Anterior cingulate cortex (tissue), 58 donors: ENCODE measurements at places on chromosomes 16 and 17.
A peak's percentile ranks its signal among the peaks of the same experiment; 100 is the strongest.

- no peak for DNase-seq
These were observed 15.9 kb downstream of the SOX9 start for GRCh38 chr17:72136692-72137091.

- no peak for DNase-seq
These were observed 18.2 kb upstream of the CBFA2T3 start for GRCh38 chr16:88995194-88995593.

- no peak for DNase-seq
These were observed 13.9 kb downstream of the CENPV start for GRCh38 chr17:16339402-16339801.

DNA sequence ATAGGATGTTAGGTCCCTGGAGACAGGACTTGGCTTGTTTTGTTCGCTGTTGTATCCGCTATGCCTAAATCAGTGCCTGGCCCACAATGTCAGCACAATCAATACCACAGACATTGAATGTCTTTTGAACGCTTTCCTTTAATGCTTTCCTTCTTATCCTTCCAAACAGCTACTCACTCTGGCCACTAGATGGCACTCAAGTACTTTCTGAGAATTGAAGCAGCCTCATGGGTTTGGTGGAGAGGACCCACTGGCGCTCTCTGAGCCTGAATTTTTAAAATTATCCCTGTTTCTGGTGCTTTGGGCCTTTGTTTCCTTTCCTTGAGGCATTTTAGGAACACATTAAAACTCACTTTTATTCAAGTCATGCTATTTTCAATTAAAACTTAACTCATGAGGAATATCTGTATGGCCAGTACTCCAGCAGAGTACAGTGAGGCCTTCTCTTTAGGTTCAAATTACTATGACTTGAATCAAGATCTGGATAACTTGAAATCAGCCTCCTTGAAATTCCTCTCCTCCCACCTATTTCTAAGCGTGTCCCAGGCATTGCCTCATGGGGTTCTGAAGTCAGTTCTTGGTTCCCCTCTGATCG, 3.2 kb upstream of the NLRP1 start:
- peak; percentile 53 for DNase-seq

- DNase-seq = no peak
These were observed 7.7 kb upstream of the ARHGAP23 start for GRCh38 chr17:38420518-38420917.

DNA sequence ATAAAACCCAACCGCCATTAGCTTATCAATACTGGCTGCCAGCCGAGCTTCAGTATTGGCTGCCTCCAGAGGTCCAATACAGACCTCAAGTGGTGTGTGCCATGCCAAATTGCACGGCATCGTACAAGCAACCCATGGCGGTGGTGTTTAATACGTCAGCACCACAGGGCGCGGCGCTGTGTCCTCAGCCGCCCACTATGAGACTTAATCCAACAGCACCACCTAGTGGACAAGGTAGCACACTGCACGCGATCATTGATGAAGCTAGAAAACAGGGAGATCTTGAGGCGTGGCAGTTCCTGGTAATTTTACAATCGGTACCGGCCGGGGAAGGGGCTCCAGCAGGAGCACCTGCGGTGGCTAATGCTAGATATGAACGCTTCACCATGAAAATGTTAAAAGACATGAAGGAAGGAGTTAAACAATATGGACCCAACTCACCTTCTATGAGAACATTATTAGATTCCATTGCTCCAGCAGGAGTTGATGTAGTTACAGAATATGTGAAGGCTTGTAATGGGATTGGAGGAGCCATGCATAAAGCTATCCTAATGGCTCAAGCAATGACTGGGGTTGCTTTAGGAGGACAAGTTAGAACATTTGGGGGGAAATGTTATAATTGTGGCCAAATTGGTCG, 15.4 kb downstream of the FLYWCH1 start:
- peak; percentile 67 for DNase-seq

- no peak for DNase-seq
These were observed 157.2 kb downstream of the TMEM132E start for GRCh38 chr17:34736611-34737010.

- no peak for DNase-seq
These were observed 9.8 kb downstream of the ELOB start for GRCh38 chr16:2767140-2767731.

- no peak for DNase-seq
These were observed 6.3 kb downstream of the XYLT2 start for GRCh38 chr17:50352072-50352692.

DNA sequence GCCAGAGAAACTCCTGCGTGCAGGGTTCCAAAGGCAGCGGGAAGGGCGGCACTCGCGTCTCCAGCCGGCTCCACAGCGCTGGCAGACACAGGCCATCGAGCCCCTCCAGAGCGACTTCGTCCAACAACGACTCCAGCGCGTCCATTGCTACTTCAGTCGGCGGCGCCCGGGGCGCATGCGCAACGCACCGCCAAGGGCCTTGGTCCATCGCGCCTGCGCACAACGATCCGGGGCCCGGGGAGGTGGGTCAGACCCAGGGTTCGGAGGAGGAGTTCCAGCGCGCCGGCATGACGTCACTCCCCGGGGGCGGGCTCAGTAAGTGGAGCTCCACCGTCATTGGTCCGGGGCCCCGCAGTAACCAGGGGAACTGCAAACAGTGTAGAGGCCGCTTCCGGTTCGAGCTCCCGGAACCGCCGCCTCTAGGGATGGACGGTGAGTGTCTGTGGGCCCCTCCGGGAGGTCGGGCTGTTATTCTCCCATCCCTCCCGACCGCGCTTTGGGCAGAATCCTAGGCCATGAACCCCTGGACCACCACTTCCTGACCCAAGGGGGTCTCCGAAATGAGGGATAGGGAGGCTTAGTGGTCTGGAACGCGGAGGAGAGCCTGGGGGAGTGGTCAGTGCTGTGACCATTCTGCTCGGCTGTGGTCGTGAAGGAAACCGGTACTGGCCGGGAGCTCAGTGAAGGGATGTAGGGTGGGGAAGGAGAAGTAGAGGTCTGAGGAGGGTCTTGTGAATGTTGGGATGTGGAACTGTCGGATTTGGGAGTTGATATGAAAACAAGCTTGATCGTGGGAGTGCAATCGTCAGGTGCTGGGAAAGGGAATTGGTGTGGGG, at the start of the genes GTF3C1 and KATNIP:
Gene GTF3C1, minus strand, starts transcription at position 168 of the 836 bp plus-strand sequence. Its CDS starts 23 bp downstream, at position 145.
Gene KATNIP, plus strand, starts transcription at position 399 of the 836 bp plus-strand sequence. Its CDS starts 27 bp downstream, at position 426.
- peak; percentile 99 for DNase-seq

DNA sequence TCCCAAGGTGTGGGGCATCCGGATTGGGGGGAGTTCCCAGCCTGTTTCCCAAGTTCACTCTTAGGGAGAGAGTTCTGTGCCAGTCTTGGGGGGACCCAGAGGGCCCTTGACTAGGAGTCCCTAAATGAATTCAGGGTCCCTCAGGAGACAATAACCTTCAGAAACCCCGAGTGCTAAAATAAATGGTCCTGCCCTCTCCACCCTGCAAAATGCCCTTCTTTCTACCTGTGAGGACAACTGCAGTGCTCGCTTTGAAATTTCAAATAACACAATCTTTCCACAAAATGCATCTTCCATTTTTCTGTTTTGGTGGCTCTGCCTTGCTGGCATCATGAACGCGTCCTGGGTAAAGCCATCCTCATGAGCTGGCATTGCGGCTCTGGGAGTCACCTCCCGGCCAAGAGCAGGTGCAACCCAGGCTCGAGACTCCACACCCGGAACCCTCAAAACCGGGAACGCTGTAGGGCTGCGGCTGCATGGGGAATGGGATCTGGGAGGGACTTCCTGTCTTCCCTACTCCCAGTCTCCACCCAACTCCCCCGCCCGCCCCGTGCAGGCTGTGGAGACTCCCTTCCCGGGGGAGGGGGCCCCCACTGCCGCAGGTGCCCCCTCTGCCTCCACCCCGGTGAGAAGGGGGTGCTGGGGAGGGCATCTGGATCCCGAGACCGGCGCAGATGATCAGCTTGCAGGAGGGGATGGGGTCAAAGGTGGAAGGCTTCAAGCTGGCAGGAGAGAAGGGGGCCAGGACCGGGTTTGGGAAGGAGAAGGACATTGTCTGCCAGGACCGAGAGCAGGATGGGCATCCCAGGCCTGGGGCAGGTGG, at the start of gene ZNF205:
Gene ZNF205, plus strand, starts transcription at position 529 of the 823 bp plus-strand sequence. CDS start 845 bp downstream, outside the sequence.
- peak; percentile 67 for DNase-seq

DNA sequence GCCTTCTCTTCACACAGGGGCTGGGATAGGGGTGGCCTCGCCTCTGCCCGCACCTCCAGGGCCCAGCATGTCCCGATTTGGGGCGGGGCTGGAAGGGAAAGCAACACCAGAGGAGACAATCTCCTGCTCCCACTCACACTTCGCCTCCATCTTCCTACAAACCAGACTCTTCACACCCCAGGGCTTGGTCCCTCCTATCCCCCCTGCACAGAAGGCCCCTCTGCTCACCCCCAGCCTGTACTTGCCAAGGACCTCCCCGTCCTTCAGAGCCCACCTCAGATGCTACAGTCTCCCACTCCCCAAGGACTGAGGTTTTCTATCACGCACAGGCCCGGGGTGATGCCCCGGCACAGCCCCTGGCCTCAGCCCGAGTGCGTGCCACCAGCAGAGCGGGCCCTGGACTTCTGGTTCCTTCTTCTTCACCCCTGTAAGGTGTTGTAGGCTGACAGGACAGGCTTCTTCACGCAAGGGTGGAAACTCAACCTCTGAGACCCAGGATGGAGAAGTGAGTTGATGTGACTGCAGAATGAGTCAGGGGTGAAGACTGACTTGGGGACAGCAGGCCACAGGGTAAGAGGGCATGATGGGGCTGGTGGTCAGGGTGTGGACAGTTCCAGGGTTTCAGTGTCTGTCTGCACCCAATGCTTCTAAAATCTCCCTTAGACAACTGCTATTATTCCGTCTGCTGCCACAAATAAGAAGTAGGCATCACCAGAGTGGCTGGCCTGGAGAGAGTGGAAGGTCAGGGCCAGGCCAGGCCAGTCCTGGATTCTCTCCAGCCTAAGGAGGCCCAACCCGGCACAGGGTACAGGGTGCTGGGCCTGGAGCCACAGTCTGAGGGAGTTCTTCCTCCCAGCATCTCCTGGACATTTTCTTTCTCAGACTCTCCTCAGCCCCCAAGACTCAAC, 2.5 kb downstream of the ITGAE start:
- no peak for DNase-seq

GRCh38 chr17:4604111-4604644, 19.8 kb downstream of the SMTNL2 start:
- DNase-seq = no peak

DNA sequence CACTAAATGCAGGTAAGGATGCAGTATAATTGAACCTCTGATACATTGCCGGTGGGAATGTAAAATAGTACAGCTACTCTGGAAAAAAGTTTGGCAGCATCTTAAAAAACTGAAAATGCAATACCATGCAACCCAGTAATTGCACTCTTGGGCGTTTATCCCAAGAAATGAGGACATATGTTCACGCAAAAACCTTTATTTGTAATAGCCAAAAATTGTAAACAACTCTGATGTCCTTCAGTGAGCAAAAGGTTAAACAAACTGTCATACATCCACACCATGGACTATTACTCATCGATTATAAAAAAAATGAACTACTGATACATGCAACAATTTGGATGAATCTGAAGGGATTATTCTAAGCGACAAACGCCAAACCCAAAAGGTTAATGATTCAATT, 16.9 kb downstream of the SYNRG start:
- no peak for DNase-seq

GRCh38 chr17:39573447-39574298, 34.0 kb downstream of the NEUROD2 start:
- DNase-seq = peak; percentile 28

DNA sequence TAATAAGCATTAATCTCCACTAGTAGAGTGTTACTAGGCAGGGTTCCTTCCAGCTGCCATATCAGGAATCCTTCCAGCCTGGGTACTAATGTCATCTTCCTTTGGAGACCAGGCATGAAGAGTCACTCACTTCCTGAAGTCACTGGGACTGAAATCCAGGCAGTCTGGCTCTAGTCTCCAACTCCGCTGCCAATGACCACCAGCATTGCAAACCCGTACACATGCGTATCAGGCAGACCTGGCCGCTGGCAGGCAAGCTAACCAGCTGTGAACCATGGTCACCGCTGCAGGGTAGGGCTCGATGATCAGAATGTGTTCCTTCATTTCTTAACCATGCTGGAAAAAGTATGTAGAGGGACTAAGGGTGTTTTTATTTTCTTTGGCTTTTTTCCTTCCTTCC, 255.5 kb downstream of the CDH13 start:
- no peak for DNase-seq

GRCh38 chr16:68072038-68072695, 13.0 kb upstream of the NFATC3 start:
- no peak for DNase-seq

- DNase-seq = no peak
These were observed 30.6 kb downstream of the STH start for GRCh38 chr17:46029627-46030026.

DNA sequence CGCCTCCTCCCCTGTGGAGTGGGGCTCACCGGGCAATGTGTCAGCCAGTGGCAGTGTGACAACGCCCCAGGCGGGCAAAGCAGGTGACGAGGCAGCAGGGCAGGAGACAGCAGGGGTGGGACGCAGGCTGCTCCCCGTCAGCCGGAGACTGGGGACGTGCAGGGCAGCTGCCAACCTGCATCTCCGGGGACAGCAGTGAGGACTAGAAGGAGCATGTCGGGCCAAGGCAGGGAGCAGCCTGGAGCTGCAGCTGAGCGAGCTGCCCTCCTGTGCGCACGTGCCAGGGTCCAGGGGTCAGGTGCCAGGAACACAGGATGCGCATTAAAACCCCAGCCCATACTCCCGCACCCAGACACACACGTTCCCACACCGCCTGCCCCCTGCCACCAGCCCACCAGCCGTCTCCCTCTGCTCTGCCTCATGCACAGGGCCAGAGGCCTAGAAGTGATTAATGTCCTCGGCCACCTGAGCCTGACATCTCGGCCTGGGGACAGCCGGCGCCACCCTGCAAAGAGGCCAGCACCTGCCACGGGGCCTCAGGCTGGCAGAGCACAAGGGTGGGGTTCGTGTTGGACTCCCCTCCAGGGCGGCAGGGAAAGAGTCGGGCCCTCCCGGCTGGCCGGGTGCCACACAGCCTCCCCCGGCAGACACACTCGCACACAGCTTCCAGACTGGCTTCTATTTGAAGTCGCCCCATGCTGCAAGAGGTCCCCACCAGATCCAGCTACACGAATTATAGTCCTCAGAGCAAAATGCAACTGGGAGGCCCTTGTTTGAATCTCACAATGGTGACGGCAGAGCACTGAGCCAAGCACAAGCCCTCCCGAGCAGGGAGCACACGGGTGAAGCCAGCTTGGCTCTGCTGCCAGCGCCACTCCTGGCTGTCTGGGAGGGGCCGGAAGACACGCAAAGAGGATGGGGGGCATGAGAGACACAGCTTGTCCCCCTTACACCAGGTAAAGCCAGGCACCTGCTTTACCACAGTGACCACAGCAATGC, 90.4 kb downstream of the RBFOX3 start:
- DNase-seq = no peak

DNA sequence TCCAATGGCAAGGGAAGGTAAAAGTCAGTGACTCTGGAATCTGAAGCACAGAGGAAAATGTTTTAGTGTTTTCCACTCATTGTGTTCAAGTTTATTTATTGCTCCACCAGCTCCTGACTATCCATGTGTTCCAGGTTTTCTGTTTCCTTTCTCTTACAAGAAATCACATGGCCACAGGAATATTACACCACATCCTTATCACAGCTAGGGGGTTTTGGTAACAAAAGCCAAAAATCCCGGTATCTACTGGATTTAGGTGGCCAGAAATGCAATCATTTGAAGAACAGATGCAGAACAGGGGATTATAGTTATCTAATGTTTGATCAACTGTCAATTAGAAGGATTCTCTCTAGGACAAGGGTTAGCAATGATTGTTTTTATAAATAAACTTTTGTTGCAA, 47.9 kb downstream of the STH start:
- no peak for DNase-seq

GRCh38 chr16:46768809-46769208, 20.7 kb upstream of the MYLK3 start:
- no peak for DNase-seq
